ENCODE measurements at places on chromosomes 11 and 22.

DNA sequence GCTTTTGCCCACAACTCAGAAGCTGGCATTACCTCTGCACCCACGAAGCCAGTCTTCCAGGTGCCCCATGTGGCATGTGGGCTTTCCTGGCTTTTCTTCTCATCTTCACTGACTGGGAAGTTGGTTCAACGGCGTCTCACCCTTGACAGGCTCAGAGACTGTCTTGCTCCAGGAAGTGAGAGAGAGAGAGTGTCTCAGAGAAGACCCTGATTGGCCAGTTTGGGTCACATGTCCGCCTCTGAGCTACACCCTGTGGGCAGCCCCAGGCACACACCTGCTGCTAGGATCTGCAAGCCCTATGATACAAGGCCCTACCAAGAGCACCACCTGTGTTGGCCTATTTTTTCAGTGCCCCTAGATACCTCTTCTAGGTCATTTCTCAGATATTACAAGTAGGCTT, 39.0 kb downstream of the RTL6 start:
- no peak for DNase-seq

DNA sequence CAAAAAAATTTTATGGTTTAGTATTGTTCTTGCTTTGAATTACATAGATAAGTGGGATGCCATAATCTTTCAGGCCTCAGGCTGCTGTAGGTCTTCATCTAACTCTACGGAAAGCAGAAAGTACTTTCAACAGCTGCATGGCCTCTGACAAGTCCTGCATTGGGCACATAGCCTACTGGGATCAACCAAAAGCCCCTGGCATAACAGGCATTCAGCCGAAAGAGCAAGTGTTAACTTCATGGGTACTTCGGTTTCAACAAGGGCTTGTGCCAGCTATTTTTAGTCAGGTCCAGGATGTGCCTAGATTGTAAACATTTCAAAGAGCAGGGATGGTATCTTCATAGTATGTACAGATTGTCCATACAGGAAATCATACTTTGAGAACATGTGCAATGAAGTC, 3.1 kb downstream of the SLN start:
- no peak for DNase-seq

DNA sequence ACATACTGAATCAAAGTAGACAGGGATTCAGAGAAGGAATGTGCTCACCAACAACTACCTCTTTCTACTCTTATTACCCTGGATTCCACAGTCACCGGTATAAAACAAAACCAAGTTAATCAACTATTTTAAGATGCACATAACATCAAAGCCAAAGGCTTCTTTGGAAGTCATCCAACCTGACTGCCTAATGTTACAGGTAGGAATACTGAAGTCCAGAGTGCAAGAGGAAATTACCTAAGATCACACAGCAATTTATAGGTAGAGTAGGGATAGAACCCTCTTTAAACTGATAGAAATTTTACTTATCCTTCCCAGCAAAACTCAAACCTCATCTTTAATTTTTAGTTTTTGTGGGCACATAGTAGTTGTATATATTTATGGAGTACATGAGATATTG, 76.3 kb downstream of the PAK1 start:
- DNase-seq, result no peak

DNA sequence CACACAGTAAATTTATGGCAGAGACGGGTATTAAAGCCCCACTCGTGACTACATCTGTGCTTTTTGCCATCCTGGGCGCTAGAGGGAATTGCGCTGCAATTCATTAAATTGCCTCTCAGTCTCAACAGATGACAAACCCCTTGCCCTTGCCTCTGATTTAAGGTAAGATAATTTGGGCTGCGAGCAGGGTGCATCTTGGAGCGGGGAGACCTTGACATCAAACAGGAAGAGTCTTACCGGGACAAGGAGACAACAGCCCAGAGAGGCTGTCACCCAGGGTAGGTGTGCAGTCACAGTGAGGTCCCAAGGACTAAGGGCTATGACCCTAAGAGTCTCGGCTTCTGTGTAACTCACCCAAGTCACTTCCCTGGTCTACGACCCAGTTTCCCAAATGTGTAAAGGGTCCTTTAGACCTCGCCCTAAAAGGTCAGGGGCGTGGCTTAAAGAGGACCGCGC, 449 bp upstream of the TOM1 start:
- no peak for DNase-seq

- DNase-seq, result peak; percentile 64
Measured at GRCh38 chr11:67240576-67241389, 25.5 kb upstream of the GRK2 start.

DNA sequence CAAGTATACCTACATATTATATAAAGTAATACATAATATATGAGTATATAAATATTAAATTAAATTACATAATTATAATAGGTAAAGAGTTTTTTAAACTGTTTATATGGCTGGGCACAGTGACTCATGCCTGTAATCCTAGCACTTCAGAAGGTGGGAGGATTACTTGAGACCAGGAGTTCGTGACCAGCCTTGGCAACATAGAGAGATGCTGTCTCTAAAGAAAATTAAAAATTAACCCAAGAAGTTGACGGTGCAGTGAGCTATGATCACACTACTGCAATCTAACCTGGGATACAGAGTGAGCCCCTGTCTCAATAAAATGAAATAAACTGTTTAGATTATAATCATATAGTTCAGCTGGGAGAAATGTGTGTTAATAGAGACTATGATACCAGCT, 363.0 kb downstream of the DDX10 start:
- DNase-seq, result no peak

DNA sequence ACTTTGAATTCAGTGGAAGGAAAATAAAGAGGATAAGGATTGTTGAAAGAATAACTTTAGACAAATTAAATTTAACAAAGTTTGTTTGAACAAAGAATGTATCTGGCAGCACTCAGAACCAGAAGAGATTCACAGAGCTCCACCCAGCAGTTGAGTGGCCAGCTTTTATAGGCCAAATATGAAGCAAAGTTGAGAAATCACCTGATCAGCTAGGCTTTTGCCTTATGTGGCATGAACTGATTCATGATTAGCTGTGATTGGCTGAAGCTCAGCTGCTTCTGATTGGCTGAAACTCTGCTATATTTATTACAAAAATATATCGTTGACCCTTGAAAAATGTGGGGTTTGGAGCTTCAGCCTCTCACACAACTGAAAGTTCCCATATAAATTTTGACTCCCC, 62.6 kb downstream of the PIWIL4 start:
- no peak for DNase-seq

DNA sequence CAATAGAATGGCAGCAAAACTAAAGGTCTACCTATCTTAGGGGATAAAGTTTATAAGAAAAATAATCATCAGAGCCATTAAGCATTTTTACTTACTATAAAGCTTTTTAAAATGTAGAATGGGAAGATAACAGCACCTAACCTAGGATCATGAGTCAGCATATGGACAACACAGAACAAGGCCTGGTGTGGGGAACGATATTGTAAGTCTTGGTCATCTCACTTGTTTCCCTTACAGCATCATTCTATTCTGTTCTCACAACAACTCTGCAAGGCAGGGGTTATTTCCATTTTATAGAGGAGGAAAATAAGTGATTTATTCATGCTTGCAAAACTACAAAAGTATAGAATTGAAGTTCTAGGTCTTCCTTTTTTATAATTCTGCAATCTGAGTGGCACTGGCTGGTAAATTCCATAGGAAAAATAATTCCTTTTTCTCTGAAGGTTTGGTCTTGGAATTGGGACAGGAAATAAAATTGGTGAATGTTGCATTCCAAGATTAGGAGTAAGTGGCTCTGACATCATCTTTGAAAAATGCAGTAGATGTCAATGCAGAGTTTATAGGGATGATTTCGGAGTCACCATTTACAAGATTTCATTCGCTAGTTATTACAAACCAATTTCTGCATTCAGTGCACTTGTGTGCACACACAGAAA, 423.0 kb downstream of the DYNC2H1 start:
- DNase-seq, result no peak

DNA sequence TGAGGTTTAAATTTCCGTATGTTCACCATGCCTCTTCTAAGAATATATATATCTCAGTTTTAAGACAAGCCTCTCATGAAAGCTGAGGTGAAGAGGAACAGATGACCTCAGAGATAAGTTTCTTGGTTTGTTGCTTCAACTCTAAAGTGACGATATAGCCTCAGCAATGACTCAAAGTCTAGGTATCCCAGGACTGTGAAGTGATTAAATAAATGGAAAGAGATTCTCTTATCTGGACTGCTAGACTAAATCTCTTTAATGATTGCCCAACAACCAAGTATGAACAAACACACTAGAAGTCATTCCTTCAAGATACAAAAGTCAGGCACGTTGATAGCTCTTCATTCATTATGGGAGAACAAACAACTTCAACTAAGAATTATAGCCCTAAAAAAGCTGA, 15.3 kb downstream of the CADM1 start:
- DNase-seq, result no peak

DNA sequence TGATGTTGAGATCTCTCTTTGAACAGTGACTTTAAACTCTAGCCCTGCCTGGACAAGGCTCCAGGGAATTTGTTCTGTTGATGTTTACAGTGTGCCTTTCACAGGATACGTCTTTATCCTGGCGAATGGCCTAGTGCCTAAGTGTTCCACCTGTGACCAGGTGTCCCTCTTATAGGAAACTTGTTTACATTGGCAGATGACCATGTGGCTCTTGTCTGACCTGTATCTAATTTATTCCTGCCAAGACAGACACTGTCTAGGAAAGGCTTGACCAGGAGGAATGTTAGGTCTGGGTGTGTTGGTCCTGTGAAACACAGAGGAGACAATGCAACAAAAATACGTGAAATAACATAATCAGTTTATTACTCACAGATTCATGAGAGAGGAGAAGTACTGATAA, 875.6 kb downstream of the METTL15 start:
- no peak for DNase-seq

GRCh38 chr11:6586434-6587359, 16.7 kb downstream of the RRP8 start:
- no peak for DNase-seq

DNA sequence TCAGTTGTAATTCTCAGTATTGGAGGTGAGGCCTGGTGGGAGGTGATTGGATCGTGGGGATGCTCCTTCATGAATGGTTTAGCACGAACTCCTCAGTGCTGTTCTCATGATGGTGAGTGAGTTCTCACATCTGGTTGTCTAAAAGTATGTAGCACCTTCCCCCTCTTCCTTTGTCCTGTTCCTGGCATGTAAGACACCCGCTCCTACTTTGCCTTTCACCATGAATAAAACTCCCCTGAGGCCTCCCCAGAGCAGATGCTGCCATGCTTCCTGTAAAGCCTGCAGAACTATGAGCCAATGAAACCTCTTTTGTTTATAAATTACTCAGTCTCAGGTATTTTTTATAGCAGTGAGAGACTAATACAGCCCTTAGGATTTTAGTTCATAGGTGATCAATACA, 191.5 kb downstream of the MAML2 start:
- DNase-seq, result no peak
